ENCODE measurements at places on chromosomes 7 and 10.

- no peak for DNase-seq
Observed at GRCh38 chr10:23439452-23439960, 631 bp downstream of the OTUD1 start.

- DNase-seq: no peak
Observed at GRCh38 chr10:60808036-60808435, 29.8 kb downstream of the CDK1 start.

GRCh38 chr7:53191836-53192443 is 156.5 kb downstream of the POM121L12 start:
- no peak for DNase-seq

- no peak for DNase-seq
Observed at GRCh38 chr10:6385665-6386064, 182.9 kb downstream of the PFKFB3 start.

GRCh38 chr7:129644634-129645230 is 33.2 kb downstream of the NRF1 start:
- no peak for DNase-seq

GRCh38 chr10:44039599-44039998 is 345.3 kb downstream of the CXCL12 start:
- no peak for DNase-seq

DNA sequence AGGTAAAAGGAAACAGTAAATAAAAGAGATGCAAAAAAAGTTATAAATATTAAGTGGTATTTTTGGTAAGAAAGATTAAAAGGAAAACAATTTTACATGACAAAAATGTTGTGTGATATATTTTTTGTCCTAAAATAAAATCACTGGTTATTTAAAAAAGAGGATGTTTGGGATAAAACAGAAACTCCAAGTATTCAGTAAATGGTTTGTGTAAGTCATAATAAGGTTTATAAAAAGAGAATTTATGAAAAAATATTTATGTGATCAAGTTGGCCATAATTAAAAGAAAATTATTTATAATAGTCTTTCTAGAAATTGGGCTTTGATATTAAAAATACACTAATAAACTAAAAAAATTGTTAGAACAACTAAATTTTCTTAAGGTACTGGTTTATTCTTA is 38.2 kb upstream of the FIGNL1 start:
- no peak for DNase-seq

DNA sequence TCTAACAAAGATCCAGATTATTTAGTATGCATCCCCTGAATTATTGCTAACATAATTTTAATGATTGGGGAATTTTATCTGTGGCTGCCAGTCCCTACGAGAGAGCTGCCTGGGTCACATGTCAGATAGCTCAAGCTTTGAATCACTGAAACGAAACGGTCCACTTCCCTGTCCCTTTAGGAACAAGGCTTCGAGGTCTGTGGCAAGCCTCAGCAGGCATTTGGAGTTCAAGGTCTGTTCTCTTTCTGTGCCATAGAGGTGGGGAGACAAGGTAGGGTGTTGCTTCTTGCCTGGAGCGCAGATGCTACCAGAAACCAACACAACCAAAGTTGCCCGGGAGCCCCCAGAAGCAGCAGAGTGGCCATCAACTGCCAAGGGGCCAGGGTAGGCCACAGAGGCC is 13.9 kb upstream of the SH2D4B start:
- no peak for DNase-seq

DNA sequence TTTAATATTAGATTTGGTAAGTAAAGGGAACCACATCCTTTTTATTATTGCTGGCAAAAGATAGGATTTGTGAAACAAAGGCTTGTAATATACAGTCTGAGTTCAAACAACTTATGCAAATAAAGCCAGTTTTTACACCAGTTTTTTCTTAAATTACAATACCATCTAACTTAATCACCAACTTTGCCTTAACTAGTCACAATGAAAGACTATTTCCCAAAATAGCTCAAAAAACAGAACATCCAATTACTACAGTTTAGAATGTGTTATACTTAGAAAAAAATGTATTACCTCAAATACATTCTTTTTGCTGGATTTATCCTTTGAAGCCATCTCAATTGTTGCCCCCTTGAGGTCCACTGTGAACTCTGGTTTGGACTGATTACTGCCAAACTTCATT is 108.5 kb downstream of the ARHGAP12 start:
- no peak for DNase-seq

- DNase-seq: peak; percentile 19
Observed at GRCh38 chr10:123974406-123974805, 82.8 kb upstream of the CPXM2 start.

DNA sequence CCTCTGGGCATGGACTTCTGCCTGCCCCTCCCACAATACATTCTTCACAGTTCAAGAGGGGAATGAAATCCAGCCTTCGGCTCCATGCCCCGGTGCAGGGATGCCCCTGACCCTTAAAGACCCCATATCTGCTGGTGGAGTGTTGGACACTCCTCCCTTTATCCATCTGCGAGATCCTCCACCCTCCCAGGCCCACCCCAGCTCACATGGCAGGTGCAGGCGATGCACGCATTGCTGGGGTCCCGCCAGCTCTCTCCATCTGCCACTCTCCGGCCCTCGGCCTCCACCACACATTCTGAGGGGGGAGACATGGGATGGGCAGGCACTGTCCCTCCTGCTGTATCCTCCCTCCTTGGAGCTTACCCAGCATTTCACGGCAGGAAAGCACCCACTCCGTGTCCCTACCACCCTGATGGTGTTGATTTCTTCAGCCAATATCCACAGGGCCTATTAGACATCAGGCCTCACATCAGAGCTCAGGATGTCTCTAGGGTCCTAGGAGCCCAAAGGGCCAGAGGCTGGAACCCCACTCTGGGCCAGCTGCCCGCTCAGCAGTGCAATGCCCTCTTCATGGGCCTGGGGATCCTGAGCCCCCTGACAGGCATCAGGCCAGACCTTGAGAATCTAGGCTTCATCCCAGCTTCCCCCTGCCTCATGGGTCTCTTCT is 18.3 kb downstream of the ATP6V1F start:
- no peak for DNase-seq

DNA sequence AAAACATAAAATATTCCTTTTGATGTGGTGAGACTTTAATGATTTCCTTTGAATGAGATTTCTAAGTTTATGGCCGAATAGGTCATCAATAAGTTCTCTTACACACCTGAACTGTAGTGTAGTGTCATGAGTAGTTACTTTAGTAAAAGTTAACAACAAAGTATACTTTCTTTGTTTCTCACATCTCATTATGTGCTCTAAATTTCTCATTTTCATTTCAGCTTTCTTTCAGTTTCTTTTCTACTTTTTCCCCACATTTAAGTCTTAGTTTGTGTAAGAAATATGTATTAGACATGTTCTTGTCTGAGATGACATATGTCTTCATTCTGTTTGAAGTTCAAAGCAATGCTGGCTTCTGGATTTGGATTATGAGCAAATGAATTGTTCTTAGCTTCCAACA is 348.1 kb downstream of the ANKRD7 start:
- no peak for DNase-seq

DNA sequence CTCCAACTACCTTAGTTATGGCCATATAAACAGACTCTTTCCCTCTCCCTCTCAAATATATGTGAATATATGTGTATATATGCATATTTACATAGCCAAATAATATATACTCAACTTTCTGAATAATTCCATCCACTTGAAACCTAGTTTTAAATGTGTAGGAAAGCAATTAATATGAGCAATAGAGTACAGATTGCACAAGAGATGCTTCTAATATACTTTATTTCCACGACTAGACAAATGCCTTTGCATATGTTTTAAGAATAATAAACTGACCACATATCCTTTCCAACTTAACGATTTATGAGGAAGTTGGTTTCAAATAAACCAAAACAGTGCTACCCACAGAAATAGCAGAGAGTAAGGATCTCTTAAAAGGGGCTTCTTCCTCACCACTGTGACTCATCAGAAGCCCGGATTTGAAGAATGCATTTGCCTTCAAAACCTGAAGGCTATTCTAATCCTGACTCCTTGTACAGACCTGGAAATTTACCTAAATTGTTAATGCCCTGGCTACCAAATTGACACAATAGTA is 266.3 kb downstream of the AHR start:
- DNase-seq: no peak

GRCh38 chr10:30637881-30638467 is 8.4 kb upstream of the LYZL2 start:
- DNase-seq: peak; percentile 69

DNA sequence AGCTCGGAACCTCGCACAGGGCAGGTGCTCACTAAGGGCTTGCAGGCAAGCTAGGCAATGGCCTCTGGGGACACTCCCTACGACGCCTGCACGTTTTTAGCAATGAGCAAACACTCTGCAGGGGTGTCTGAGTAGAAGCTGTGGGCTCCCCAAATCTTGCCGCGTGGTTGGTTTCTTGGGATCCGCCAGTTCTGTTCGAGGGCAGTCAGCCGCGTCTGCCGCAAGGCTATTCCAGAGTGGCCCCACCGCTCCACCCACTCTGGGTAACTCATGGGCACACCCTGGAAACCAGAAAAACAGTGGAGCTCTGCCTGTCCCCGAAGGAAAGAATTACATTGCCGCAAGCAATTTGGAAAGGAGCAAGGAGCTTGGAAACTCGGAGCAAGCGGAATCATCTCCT is 189.3 kb upstream of the LYZL2 start:
- DNase-seq: no peak

DNA sequence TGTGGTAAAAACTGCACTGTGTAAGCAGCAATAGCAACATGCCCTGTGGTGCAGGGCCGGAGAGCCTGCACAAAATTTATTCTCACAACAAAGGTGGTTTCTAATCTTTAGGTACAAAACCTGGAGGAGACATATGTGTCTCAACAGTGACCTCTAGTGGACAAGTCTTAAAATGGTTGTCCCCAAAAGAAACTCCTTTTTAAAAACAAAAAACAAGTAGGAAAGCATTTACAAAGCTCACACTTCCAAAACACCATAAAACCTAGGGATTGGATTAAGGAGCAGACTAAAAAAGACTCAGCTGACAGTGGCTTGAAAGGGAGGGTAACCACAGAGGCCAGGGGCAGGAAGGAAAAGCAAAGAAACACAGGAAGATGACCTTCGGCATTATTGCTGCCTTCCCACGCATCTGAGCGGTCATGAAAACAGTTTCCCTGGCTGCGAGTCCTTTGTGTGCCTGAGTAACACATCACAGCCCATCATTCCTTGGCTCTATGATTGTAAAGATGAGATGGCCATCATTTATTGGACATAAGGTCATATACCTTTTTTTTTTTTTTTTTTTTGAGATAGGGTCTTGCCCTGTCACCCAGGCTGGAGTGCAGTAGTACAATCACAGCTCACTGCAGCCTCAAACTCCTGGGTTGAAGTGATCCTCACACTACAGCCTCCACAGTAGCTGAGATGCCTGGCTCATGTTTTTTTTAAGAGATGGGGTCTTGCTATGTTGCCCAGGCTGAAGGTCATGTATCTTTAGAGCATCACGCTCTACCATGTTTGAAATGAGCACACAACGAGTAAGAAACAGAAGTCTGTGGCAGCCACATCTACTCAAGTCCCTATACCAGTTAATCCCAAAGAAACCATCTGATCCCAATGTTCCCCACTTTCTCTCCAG is 39.5 kb downstream of the RSU1 start:
- DNase-seq: peak; percentile 29

DNA sequence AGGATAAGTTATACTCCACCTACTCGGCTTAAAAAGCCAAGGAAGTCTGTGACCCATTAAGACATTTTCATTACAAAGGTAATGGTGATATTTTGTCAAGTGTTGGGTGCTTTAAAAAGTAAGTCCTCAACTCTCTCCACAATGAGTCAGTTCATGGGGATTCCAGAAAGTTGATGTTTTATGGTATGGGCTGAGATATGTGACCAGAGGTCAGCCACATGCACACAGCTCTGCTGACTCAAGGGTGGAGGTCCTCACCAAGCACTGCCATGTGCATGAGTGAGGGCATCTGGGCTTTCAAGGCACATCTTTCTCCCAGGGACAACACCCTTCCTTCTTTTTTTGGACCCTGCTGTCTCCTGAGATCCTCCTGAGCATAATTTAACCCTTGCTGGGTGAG is 292.9 kb downstream of the PTEN start:
- no peak for DNase-seq

DNA sequence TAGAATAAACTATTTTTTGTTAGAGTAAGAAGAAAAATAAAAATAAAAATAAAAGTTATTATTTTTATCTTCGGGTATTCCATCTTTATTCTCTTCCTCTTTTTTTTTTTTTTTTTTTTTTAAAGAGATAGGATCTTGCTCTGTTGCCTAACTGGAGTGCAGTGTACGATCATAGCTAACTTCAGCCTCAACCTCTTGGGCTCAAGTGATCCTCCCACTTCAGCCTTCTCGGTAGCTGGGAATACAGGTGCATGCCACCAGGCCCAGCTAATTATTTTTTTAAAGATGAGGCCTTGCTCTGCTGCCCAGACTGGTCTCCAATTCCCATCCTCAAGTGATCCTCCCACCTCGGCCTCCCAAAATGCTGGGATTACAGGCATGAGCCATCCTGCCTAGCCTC is 15.4 kb downstream of the STAM start:
- DNase-seq: no peak

GRCh38 chr7:133999178-133999577 is 128.0 kb upstream of the LRGUK start:
- DNase-seq: no peak

- peak; percentile 16 for DNase-seq
Observed at GRCh38 chr7:21253740-21254687, 173.9 kb upstream of the SP4 start.

DNA sequence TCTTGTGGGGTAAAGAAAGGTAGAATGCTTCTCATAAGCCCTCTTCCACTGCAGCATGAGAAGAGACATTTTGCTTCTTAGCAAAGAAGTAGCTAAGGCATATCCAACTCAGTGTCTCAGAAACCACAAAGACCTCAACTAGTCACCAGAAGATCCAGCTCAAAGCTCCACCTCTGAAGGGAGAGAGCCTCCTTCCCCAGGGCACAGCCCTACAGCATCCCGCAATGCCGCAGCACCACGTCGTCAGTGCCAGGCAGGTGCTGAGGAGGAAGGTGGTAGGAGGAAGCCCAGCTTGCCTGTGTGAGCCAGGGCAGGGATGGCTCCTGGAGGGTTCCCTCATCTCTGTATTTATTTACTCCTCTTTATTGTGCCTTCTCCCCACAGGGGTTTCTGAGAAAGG is 385.6 kb upstream of the NPVF start:
- DNase-seq: no peak

GRCh38 chr7:66125052-66125694 is 10.5 kb downstream of the CRCP start:
- DNase-seq: no peak

DNA sequence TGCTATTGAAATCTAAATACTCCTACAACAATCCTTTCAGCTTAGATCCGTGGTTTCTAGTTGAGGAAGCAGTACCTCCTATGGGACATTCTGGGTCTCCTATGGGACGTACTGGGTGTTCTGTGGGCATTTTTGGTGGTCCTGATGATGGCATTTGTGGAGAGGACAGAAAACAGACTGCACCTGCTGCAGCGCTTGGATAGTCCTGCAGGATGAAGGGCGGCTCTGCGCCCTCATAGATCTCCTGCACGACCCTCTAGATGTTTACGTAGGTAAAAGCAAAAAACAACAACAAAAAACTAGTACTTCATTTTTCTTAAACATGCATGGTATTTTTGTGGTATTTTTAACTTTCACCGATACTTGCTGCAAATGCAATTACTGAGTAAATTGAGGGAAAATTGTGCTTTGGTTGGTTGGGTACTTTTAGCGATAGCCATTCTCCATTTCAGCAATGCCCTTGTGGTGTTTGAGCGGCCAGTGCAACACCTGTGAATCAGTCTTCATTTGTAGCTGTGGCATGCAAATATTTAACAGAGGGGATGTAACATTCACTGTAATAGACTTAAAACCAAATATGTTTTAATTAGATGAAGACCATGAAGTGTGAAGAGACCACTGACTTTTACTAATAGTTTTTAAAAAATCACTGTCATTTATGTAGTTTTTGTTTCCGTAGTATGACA is 461.2 kb downstream of the SDK1 start:
- no peak for DNase-seq
